ENCODE measurements at places on chromosomes 7 and 10.

GRCh38 chr7:945147-945555 lies 9.3 kb downstream of the ADAP1 start:
- DNase-seq, result no peak

DNA sequence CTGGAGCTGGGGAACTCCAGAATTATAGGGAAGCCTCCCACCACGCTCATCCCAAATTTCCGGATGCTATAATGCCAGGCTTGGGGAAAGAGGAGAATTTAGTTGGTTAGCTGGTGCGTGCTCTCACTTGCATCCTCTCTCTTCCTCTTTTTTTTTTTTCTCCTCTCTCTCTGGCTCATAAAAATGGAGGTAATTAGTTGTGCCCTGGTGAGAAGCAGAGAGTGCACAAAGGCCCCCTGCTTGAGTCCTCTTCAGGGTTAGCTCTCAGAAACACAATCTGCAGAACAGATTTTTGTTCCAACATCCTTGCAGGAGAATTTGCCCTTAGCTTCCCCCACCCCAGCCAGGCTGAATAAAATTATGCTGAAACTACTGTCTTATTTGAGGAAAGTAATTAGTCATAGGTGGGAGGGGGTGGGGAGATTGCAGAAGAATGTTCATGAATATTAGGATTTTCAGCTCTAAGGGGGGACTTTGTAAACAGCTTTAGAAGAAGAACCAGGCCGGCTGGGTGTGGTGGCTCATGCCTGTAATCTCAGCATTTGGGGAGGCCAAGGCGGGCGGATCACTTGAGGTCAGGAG lies 7.6 kb downstream of the SERPINE1 start:
- no peak for DNase-seq

- DNase-seq, result no peak
Observed at GRCh38 chr10:97519342-97519741, 20.6 kb downstream of the UBTD1 start.

GRCh38 chr10:44393834-44394547 lies 9.1 kb upstream of the CXCL12 start:
- DNase-seq, result no peak

GRCh38 chr10:71090801-71091200 lies 121.6 kb upstream of the UNC5B start:
- no peak for DNase-seq

DNA sequence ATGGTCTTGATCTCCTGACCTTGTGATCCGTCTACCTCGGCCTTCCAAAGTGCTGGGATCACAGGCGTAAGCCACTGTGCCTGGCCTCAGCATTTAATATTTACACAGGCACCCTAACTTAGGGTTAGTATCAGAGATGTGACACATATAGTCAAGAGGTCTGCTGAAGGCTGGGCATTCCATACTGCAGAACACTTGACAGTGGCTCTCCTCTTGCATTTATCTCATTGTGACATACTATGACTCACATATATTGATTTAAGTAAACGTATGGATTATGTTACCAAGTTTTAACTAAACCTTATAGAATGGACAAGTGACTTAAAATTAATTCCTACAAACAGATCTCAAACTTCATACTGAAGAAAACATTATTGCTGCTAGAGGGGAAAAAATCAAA lies 36.6 kb downstream of the BRAF start:
- DNase-seq, result no peak

DNA sequence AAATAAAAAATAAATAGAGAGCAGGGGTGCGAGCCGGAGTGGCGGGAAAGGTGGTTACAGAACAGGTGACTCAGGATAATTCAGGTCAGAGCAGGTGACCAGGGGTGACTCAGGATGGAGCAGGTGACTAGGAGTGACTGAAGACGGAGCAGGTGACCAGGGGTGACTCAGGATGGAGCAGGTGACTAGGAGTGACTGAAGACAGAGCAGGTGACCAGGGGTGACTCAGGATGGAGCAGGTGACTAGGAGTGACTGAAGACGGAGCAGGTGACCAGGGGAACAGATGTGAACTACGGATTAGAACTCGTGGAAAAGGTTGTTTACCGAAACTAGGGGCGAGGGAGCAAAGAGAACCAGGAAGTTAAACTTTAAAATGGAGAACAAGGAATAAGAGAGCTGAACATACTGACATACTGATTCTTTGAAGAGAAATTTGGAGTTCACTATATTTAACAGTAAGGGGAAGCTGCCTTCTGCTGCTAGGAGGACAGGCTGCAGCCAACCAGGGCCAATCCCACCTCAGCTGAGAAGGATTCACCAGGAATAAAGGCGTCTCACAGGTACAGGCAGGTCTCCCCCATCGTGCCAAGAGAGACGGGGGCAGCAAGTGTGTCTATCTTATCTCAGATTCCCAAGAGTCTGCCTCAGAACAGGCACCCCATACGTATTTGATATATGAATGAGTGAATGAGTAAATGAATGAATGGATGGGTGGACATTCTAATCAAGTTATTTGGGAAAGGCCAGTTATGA lies 101.3 kb downstream of the CPXM2 start:
- DNase-seq, result no peak

Measured in urinary bladder (tissue), 4 donors.